SK-N-SH treated with all-trans-retinoic acid at 6 μM for 48 hours (cell line): ENCODE measurements at places on chromosomes 13 and 19.

DNA sequence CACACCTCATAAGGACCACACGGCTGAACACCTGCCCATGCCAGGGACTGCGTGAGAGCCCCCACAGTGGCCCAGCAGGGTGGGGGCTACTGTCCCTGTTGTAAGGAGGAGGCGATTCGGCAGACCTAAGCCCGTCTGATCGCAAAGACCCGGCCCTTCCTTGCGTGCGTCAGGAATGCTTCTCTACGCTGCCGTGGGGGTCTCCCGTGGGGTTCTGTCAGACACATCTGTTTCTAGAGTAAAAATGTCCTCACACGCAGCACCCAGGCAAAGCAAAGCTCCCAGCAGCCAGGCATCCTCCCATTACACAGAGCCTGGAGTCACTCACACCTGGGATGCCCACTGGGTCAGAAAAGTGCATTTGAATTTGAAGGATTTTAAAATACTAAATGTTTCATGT lies 147.7 kb upstream of the SOX1 start:
- no peak for ATAC-seq

DNA sequence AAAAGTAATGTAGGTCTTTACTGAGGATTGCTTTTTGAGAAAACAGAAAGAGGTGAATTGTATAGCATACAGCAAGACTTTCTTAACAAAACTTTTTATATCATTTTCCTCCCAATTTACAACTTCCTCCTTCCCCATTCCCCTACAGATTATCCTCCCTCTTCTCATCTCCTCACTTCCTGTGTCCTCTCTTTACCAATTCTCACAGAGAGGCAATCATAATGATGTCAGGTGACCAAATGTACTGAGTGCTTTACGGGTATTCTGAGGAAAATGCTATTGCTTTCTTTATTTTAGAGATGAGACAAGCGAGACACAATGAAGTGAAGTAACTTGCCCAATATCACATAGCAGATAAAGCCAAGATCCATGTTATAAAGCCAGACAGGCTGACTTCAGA lies 1.7 kb upstream of the MTMR6 start:
- no peak for ATAC-seq

GRCh38 chr19:56969759-56970178 lies 129.2 kb upstream of the PEG3 start:
- ATAC-seq = no peak

GRCh38 chr13:74623761-74624160 lies 489.6 kb upstream of the KLF12 start:
- no peak for ATAC-seq

DNA sequence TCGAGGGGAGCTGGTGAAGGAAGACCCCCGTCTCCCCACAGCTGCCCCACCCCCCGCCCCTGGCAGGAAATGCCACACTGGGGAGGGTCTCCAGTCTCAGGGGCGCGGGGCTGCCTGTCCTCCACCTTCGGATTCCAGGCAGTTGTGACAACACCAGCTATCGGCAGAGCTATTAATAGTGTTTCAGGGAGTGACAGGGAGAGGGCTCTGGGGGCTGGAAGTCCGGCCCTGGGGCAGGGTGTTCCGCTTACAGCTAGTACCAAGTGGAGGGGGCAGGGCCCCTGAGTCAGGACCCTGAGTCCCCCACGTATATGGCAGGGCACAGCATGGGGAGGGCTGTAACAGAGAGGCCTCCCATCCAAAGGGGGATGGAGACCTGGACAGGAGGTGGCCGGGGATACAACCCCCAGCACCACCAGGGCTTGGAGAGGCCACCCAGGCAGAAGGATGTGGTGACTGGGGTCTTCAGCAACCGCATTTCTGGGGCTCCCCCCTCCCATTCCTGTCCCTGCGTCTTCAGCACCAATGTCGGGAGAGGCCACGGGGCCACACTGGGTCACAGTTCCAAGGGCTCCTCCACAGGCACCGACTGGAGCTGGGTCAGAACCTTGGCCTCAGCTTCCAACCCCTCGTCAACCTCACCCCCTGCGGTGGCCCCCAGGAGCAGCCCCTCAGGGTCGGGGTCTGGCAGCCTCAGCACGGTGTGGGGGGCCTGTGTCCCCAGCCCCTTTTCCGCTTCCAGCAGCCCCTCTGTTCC lies 3.9 kb downstream of the SIX5 start:
- ATAC-seq = no peak

- ATAC-seq = peak; percentile 20
Observed at GRCh38 chr19:19261350-19262189, 11.5 kb downstream of the TM6SF2 start.

GRCh38 chr19:29806098-29806866 lies 5.5 kb upstream of the CCNE1 start:
- ATAC-seq = peak; percentile 78

DNA sequence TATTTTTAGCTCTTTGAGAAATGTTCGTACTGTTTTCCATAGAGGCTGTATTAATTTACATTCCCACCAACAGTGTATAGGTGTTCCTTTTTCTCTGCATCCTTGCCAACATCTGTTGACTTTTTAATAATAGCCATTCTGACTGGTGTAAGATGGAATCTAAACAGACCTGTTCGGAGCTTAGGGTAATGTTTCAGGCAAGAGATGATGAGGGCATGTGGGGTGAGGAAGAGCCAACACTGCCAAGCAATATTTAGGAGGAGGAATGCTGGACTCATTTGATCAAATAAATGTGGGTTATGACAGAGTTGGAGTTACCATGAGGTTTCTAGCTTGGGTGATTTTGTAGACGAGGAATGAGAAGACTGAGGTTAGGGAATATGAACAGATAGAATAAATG lies 382.9 kb downstream of the KLF12 start:
- ATAC-seq = no peak

DNA sequence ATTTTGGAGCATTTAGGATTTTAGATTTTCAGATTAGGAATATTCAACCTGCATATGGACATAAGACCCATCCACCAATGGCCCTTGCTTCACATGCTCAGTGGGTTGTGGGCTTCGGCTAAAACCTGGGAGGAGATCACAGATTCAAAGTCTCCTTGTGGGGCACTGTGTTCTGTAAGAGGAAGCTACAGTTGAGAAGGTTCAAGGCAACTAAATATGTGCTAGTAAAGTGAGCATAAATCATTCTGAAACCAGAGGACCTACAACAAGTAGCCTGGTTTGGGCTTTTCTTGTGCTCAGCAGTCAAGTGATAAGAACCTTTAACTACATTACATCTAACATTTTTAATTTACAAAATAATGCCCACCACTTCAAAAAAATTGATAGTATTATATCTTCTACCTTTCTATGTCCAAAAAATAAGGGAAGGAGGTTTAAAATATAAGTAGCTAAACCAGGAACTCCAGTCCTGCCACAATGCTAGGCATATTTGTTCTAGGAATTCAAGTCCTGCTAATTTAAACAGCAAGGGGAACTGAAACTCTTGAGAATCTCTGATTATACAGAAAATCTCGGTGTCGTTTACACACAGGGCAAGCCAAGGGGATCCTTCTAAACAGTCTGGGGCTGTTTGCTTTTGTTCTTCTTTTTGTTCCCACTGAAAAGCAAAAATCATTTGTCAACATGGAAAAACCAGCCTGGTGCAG lies 36.6 kb downstream of the FOXO1 start:
- ATAC-seq = no peak

DNA sequence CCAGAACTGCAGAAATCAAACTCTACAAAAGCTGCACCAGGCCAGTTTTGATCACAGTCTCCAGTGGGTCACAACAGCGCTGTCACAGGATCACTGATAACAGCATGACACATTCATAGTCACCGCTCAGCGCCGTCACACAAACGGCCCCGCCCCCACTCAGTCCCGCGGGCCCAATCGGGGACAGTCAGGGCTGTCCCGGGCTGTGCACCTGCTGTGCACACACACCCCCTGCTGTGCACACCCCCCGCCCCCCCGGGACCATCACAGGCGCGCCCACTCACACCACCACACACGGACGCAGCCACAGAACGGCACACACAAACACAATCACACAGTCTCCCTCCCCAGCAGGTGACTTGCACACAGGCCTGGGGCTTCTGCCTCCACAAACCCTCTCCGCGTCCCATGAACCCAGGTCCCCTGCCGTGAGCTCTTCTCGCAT lies 435 bp upstream of the ZNF382 start:
- peak; percentile 78 for ATAC-seq

DNA sequence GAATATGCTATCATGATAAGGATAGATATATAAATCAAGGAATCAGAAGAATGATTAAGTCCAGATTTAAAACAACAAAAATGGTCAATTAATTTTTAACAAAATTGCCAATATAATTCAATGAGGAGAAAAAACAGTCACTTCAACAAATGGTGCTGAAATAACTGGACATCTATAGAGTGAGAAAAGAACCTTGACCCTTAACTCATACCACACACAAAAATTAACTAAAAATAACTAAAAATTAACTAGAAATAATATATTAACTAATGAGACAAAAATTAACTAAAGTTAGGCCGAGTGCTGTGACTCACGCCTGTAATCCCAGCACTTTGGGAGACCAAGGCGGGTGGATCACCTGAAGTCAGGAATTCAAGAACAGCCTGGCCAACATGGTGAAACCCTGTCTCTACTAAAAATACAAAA lies 9.5 kb downstream of the LGALS7 start:
- no peak for ATAC-seq

DNA sequence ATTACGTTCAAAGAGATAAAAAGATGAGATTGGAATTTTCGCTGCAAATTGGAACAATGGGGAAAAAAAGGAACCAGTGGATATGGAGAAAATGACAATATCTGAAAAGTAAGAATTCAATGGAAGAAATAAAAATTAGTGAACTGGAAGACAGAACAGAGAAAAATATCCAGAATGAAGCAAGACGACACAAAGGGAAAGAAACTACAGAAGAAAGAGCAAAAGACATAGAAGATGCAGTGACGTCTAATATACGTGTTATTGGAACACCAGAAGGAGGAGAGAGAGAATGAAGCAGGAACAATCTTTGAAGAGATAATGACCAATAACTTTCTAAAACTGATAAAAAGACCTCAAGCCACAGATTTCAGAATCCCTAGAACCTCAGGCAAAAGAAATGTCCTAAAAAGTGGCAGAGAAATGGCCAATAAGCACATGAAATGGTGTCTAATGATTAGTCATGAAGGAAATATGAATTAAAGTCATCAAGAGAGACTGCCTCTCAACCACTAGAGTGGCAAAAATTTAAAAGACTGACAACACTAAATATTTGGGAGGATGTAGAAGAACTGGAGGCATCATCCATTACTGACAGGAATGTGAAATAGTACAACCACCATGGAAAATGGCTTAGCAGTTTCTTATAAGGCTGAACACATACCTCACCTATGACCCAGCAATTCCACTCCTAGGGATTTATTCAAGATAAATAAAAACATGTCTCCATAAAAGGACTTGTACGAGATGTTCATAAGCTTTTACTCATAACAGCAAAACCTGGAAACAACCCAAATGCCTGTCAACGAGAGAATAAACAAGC lies 56.5 kb downstream of the GADD45B start:
- ATAC-seq = peak; percentile 70

- peak; percentile 3; the same call in 1 of the 3 replicates for ATAC-seq
Observed at GRCh38 chr13:40920826-40921225, 98.3 kb downstream of the ELF1 start.

GRCh38 chr13:43939086-43939485 lies 59.4 kb downstream of the LACC1 start:
- ATAC-seq = no peak

- peak; percentile 82 for ATAC-seq
Observed at GRCh38 chr19:40603389-40604170, 2.4 kb downstream of the LTBP4 start.

- ATAC-seq = peak; percentile 14; the same call in 2 of the 3 replicates
Observed at GRCh38 chr13:100673376-100673712, 1.3 kb downstream of the TMTC4 start.

DNA sequence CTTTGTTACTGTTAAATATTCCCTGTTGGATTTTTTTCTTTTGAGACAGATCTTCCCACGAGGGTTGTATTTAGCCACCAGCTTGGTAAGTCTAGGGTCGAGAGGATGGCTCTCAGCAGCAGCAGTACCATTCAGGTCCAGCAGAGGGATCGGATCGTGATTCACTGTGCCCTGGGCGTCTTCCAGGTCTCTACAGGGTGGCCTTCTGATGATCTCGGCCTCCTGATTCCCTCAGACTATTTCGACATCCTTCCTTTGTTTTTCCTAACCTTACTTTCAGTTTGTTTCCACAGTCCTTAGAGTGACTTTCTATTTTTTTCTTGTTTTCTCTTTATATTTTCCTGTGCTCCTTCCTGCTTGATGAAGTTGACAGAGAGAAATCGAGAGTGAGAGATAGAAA lies 1436.9 kb downstream of the UQCRFS1 start:
- ATAC-seq = no peak
